ENCODE measurements at places on chromosomes 5 and 9. TPM values are rescaled to one million over a fixed set of nuclear protein-coding genes. Genes with fewer than 3 reads are reported as not detected.

The ARL14EPL gene
- not detected for polyA plus RNA-seq

The MLLT3 gene
- 29.4 TPM for polyA plus RNA-seq

The GRIN3A gene
- polyA plus RNA-seq = 0.22 TPM

The CDH18 gene
- 2.7 TPM for polyA plus RNA-seq

The PIP5K1B gene
- 2.5 TPM for polyA plus RNA-seq

The ENG gene
- polyA plus RNA-seq = 47.3 TPM

The CEL gene
- 0.92 TPM for polyA plus RNA-seq

The QSOX2 gene
- 33.2 TPM for polyA plus RNA-seq

The DAB2IP gene
- 33.1 TPM for polyA plus RNA-seq

The HTR1A gene
- 0.24 TPM for polyA plus RNA-seq

The TTC16 gene
- polyA plus RNA-seq = not detected

The RPL37 gene
- polyA plus RNA-seq = 3,756 TPM

The TYRP1 gene
- 0.19 TPM for polyA plus RNA-seq

The TOMM5 gene
- polyA plus RNA-seq = 113 TPM

The LEAP2 gene
- not detected for polyA plus RNA-seq

The IGIP gene
- polyA plus RNA-seq = 3.7 TPM

The BNC2 gene
- 0.41 TPM for polyA plus RNA-seq

The ZFP37 gene
- 2.1 TPM for polyA plus RNA-seq

The FABP6 gene
- 7.7 TPM for polyA plus RNA-seq

The SMIM33 gene
- polyA plus RNA-seq = not detected

The BAAT gene
- polyA plus RNA-seq = 0.19 TPM

The DUSP1 gene
- 33.1 TPM for polyA plus RNA-seq

The LAMC3 gene
- polyA plus RNA-seq = 11.2 TPM

The GRM6 gene
- polyA plus RNA-seq = not detected

The NOL6 gene
- 21.8 TPM for polyA plus RNA-seq

The FCN2 gene
- not detected for polyA plus RNA-seq

The CXCL14 gene
- 34.7 TPM for polyA plus RNA-seq

The SPINK1 gene
- polyA plus RNA-seq = not detected

The TAF11L5 gene
- polyA plus RNA-seq = not detected

The TAF11L10 gene
- polyA plus RNA-seq = not detected

The ZSWIM6 gene
- polyA plus RNA-seq = 11.0 TPM

The CARD9 gene
- polyA plus RNA-seq = 0.58 TPM

The YIPF5 gene
- 27.0 TPM for polyA plus RNA-seq

The NRARP gene
- polyA plus RNA-seq = 3.9 TPM

The ARHGEF28 gene
- polyA plus RNA-seq = 5.4 TPM

The CD72 gene
- polyA plus RNA-seq = 2.0 TPM

The AUH gene
- 11.1 TPM for polyA plus RNA-seq

The GLRA1 gene
- polyA plus RNA-seq = not detected

The ITGA1 gene
- polyA plus RNA-seq = 3.5 TPM

The BTNL3 gene
- not detected for polyA plus RNA-seq

The IFNA2 gene
- polyA plus RNA-seq = not detected

The SAPCD2 gene
- 65.8 TPM for polyA plus RNA-seq

The INSL6 gene
- not detected for polyA plus RNA-seq

The SPATA31C1 gene
- polyA plus RNA-seq = 0.08 TPM

The CDH6 gene
- polyA plus RNA-seq = 1.9 TPM

The EQTN gene
- polyA plus RNA-seq = not detected

The ADAMTS13 gene
- polyA plus RNA-seq = 4.0 TPM

The PNPLA7 gene
- polyA plus RNA-seq = 4.3 TPM

The ZNF454 gene
- 3.4 TPM for polyA plus RNA-seq

The SPAG8 gene
- polyA plus RNA-seq = 3.3 TPM

The HABP4 gene
- 44.6 TPM for polyA plus RNA-seq

The PCDHA8 gene
- polyA plus RNA-seq = 0.22 TPM

The CCDC192 gene
- not detected for polyA plus RNA-seq

The THBS4 gene
- polyA plus RNA-seq = 16.0 TPM

The KIF12 gene
- not detected for polyA plus RNA-seq

The TOR2A gene
- polyA plus RNA-seq = 22.1 TPM

Data from brain (organoid and tissue), 16 donors.